ENCODE measurements at places on chromosomes 6 and 20.
A peak's percentile ranks its signal among the peaks of the same experiment; 100 is the strongest.

DNA sequence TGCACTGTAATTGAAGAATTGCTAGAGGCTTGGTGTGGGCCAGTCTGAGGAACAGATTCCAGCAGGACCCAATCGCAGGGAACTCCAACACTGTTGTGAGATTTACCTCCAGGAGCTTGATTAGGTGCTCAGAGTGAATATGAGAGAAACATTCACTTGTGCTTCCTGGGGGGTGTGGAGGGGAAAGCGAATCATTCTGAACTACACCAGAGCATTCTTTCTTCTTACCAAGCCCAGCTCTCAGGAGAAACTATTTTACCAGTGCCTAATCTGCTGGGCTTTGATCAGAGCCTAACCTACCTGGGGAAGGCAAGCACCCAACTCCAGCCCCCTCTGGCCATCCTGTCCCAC lies 7.4 kb upstream of the SIRPB1 start:
- DNase-seq, result no peak

GRCh38 chr20:54510541-54511129 lies 35.2 kb downstream of the DOK5 start:
- DNase-seq, result no peak

- DNase-seq, result no peak
These were observed 380.3 kb downstream of the CDH26 start for GRCh38 chr20:60338556-60338955.

DNA sequence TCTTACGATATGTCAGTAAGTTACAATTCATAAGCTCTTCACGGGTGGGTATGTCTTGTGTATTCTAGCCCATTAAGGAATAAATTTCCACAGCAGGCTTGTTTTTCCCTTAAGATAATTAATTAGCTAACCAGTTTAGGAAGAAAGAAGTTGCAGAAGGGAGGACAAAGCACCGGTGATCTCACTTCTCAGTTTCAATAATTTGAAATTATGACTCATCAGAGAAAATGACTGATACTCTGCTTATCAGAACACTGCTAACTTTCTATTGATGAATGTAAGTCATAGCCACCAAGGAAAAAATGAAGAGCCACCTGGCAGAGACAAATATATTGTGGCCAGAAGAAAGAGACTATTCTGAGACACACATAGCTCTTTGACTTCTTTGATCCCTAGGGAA lies 35.0 kb upstream of the ENTPD6 start:
- DNase-seq, result no peak

DNA sequence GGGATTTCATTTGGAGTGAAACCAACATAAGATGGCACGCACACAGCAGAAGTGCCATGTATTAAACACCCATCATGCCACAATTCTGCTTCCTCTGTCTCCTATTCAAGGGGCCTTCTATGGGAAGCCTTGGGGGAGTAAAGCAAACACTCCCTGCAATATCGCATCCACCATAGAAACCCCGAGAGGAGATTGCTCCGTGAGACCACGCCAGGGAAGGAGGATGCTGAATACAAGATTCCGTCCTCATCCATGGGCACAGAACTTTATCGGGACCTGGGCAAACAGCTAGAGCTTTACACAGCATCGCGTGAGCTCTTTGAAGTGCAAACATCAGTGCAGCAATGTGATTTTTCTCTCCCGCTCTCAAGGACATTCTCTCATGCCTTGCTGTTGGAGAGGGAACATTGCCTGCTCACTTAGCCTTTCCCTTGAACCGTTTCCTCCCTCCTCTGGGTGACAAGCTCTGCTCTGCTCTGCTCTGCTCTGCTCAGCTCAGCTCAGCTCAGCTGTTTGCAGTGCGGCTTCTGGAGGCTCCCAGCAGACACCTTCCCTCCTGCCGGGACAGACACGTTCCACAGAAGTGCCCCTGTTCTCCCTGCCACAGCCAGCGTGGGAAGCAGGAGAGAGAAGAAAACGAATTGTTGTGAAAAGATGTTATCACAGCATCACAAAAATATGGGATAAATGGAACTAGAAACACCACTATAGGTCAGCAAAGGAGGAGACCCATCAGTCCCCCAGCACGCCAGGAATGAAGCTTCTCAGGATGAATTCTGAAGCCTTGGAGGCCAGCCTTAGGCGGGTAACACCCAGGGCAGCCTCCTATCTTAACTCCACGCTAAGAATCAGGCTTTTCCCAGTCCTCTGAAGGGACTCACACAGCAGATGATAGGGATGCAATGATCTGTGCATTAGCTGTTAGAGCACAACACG lies 48.2 kb downstream of the RNASET2 start:
- DNase-seq, result no peak

DNA sequence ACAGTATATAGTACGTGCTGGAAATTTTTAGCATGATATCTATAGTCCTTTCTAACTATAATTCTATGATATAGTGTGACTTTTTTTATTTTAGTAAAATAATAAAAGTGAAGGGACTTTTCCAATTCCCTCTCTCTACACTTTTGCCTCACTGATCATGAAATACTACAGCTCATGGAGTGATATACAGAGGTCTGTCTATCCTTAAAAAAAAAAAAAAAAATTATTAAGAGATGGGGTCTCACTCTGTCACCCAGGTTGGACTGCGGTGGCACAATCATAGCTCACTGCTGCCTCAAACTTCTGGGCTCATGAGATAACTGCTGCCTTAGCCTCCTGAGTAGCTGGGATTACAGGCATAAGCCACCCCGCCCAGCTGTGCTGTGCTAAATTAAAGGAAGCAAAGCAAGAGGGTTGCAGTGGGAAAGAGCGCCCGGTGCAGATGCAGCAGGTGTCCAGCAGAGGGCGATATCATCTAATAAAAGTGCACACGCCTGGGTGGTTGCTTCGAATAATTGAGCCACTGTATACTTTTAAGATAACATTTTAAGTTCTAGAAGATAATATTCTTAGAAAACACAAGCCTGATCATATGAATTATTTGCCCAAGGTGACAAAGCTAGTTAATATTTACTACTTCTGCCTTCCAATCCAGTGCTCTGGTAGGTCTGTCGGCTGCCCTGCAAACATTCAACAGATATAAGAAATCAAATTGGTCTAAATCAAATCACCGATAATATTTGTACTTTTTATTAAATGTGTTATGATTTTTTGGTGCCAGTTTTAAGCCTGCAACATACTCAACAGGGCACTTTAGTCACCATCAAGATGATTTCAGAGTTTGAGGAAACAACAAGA lies 94.9 kb upstream of the NT5E start:
- peak; percentile 76 for DNase-seq

Measured in Jurkat, Clone E6-1 (cell line).